Esophagus mucosa (tissue), 1 donor: ENCODE measurements at places on chromosomes 4 and X. TPM values are rescaled to one million over a fixed set of nuclear protein-coding genes. Genes with fewer than 3 reads are reported as not detected.
A peak's percentile ranks its signal among the peaks of the same experiment; 100 is the strongest.

DNA sequence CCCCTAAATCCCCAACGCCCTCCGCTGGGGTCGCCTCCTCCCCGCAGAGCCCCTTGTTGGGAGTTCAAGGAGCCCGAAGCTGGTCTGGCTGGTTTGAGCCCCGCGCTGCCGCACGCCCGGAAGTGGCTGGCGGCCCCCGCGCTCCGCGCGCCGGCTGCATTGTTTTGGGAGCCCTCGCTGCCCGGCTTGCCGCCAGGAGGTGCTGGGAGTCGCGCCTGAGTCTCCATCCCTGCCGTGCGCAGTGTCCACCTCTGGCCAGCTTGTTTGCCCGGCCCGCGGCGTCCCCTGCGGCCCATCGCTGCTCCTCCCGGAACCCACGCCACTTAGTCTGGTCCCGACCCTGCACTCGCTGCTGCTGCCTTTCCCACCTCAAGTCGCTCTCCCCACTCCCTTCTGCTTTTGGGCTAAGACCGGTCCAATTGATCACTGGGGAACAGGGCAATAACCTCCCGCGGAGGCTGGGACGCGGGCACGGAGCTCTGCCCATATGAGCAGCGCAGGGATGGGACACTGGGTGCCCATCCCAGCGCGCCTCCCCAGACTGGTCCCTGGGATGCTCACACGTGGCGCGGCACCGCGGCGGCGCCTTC is 2.2 kb upstream of the SFRP2 start:
- no peak for ATAC-seq

- no peak for ATAC-seq
These were observed 227.1 kb upstream of the FTHL17 start for GRCh38 chrX:31298916-31299315.

DNA sequence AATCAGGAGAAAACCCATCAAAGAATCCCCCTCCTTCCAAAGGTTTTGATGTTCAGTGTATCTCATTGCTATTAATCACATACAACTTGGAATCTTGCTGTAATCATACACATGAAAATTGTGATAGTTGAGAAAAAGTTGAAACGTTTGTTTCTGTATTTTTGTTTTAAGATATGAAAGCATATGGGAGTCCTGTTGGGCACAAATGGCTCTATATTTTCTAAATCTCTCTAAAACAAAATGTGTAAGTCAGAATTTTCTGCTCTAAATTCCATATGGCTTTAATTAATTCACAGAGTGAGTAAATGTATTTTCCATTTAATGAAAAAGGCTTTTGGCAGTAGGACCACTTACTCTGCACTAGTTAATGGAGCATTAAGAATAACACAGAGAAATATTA is 140.2 kb downstream of the MOSPD2 start:
- ATAC-seq = no peak

- peak; percentile 100 for ATAC-seq
These were observed 295.3 kb downstream of the GRID2 start for GRCh38 chr4:92599044-92599443.

- peak; percentile 83 for ATAC-seq
These were observed 6.3 kb upstream of the TRPC5OS start for GRCh38 chrX:111869639-111870034.

- ATAC-seq = no peak
These were observed 70.5 kb upstream of the COX18 start for GRCh38 chr4:73139991-73140390.

DNA sequence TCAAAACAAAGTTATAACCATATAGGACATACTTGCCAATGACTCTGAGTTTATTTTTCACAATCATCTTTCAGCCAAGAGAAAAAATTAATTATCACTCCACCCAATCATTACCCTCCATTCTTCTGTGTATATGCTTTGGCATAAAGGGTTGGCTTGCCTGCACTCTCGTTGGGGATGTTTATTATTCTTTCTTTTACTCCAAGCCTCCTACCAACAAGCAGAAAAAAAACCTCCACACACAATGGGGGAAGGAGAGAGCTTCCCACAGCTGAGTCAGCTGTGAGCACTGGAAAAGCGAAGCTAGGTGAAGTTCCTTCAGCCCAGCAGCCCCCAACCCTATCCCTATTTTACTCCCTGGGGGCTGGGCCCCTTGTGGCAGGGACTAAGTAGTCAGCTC is 1.5 kb downstream of the OPHN1 start:
- ATAC-seq = no peak

DNA sequence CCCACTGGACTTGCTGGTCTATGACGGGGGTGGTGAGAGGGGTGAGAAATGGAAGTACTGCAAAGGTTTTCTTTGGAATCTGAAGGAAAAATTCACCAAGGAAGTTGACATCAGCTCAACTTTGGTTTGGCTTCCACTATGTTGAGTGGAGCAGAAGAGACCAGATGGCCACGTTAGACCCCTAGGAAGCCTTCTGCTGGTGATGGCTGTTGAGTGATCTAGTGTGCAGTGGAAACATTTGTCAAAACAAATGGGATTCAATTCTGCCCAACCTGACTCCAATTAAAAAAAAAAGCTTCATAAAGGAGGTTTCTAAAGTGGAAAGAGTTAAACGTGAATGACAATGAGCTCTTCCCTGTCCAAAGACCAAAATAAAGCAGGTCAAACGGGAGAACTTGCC is 25.7 kb downstream of the SEL1L3 start:
- no peak for ATAC-seq

DNA sequence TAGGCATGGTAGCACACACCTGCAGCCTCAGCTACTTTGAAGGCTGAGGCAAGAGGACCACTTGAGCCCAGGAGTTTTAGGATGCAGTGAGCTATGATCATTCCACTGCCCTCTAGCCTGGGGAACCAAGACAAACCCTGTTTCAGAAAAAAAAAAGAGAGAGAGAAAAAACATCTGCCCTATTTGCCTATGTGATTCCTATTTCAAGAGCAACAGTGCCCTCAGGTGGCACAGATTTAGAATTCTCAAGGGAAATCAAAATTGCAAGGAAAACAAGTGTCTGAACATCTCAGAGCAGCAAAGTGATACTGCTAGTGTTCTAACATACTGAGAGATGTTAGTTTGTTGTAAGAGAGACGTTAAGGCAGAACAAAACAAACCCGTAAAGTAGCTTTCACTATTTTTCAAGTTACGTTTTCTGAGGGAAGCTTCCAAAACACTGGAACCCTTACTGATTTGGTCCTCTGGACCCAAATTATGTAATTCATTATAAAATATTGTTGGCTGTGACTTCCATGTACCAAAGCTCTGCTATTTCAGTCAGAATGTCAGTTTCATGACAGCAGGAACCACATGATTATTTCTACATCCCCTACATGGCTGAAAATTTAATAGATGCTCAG is 7.9 kb downstream of the BDH2 start:
- ATAC-seq = peak; percentile 28

DNA sequence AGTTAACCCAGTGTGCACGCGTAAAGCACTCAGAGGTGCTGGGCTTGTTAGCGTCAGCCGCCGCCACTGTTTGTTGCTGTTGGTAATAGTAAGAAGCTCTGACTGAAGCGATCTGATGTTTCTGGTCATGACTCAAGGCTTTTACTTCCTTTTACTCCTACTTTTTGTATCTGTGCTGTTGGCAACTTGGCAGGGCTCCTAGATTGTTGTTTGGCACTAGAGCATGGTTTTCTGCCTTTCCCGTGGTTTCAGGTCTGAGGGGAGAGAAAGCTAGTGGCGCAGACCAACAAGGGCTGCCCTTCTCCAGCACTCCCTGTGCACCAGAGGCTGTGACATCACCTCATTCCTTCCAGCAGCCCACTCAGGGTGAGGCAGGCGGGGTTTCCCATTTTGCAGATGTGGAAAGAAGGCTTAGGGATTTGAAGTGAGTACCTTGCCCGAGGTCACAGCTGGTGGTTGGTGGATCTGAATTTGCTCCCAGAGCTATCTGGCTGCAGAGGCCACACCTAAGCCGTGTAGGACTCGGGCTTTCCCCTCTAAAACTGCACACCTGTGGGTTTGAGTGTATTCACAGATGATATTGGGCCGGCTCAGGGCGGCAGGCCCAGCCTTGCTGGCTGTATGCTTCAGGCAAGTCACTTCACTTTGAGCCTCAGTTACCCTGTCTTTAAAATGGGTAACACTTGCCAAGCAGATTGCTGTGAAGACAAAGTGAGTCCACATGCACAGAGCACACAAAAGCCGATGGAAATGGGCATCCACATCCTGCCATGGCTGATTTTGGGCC is 51.2 kb upstream of the TADA2B start:
- peak; percentile 70 for ATAC-seq

GRCh38 chrX:17553469-17553868 is 178.5 kb downstream of the NHS start:
- ATAC-seq = peak; percentile 80

DNA sequence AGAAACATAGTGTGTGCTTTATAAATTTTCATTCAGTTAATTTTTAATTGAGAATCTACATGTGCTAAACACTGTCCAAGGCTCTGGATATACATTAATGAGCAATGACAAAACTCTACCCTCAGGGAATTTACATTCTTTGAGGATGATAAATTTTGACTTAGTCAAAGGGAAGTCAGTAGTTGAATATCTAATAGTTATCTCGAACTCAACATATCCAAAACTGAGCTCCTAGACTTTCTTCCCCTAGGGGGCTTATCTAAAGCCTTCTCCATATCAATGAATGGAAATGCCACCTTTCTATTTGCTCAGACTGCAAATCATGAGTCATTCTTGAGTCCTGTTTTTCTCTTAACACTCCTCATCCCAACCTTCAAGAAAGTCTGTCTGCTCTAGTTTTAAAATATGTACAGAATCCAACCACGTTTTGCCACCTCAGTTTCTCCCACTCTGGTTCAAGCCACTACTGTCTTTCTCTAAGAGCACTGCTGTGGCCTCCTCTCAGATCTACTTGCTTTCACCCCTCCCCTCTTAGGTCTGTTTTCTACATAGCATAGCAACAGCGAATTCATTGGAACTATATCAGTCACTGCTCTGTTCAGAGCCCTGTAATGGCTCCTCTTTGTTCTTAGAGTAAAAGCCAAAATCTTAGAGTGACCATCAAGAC is 9.5 kb downstream of the PARM1 start:
- no peak for ATAC-seq

- ATAC-seq = no peak
These were observed at the start of gene HEPH for GRCh38 chrX:66163849-66164411. HEPH (plus strand) TSS chrX:66164247; CDS start chrX:66170571, 6,324 bp downstream.

DNA sequence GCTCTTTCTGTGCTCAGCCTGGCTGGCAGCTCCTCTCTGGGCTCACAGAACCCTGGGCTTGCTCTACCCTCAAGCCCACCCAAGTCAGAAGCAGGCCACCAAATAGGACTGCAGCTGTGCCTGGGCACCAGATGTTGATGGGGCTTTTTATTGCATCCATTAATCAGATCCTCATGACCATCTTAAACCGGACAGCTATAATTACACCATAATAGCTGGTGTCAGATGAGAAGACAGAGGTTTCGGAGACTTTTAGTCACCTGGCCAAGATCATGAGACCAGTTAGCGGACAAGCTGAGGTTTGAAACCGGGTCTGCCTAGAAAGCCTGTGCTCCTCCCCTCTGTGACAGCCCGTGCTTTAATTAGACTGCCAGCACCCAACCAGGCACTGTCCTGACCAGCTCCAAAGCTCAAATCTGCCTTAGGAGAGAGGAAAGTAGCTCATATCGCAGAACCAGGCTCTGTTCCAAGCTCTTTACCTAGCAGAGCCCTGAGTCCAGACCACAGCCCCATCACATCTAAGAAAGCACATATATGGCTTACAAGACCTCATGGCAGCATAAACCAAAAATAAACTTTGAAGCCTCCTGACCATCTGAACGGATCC is 88.9 kb downstream of the JAKMIP1 start:
- no peak for ATAC-seq

DNA sequence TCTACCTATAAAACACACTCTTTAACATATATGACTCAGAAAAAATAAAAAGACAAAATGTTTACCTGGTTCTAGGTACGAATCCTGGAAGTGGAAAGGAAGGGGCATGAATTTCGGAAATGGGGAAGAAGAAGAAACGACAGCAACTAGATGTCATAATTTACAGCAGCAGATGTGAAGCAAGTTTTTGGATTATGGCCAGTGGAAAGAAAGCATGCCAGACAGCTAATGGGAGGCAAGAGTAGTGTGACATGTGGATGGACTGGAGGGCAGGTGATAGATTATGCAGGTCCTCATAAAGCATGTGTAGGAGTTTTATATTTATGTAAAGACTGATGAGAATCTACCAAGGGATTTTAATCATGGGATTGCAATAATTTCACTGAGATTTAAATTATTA is 279.0 kb upstream of the TACR3 start:
- no peak for ATAC-seq

DNA sequence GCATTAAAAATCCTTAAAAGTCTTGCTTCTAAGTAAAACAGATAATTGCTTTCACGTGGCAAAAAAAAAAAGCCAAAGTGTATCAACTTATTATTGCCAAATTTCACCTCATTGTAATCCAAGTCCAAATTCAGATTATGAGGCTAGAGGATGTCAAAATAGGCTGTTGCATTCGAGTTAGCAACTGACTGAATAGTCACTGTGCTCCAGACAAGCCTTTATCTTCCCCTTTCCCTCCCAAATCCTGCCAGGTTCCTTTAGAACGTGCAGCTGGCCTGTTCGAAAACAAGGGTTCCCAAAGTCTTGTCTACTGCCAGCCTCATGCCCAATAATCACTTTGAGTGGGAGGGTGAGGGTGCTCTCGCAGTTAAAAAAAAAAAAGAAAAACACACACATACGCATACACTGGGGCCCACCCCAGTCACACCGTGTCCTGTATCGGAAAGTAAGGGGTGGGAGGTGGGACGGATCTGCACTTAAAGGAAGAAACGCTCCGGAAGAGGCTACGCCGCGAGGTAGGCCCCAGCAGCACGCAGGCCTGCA is 603 bp downstream of the MAD2L1 start:
- ATAC-seq = no peak

DNA sequence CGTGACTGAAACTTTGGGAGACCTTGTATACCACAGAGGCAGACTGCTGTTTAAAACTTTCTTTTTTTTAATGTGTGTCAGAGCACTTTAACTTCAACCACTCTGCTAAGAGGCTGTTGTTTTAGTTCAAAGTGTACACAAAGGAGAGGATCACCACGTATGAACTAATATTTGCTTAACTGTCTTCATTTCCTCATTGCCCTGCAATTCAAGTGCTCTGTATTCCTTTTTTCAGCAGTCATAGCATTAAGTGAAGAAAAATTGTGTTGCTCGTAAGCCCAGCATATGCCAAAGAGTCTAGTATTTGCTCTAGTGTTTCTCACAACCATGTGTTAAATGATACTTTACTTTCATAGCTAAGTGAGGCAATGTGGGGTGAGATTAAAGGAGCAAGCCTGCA is 63.0 kb upstream of the HHIP start:
- no peak for ATAC-seq

Gene FGFBP1
- 402 TPM for total RNA-seq

Gene TRAPPC11
- total RNA-seq = 22.7 TPM

Gene SH2D1A
- 0.16 TPM for total RNA-seq

Gene SPANXN3
- not detected for total RNA-seq

Gene ATRX
- 34.2 TPM for total RNA-seq

Gene UGT2A1
- not detected for total RNA-seq

Gene PCDH18
- 2.8 TPM for total RNA-seq

Gene ZNF157
- 0.16 TPM for total RNA-seq

Gene NAP1L3
- 0.08 TPM for total RNA-seq

Gene RENBP
- 0.52 TPM for total RNA-seq

Gene TMPRSS11F
- total RNA-seq = 12.4 TPM

Gene P2RY4
- total RNA-seq = 0.20 TPM

Gene CD38
- total RNA-seq = 2.6 TPM

Gene GPRASP1
- total RNA-seq = 1.2 TPM

Gene LDOC1
- total RNA-seq = 6.5 TPM

Gene CT55
- not detected for total RNA-seq
